ENCODE measurements at places on chromosomes 3 and 15. TPM values are rescaled to one million over a fixed set of nuclear protein-coding genes. Genes with fewer than 3 reads are reported as not detected.

Gene KLHL18
- total RNA-seq = 47.6 TPM

Gene TATDN2
- total RNA-seq = 19.8 TPM

DNA sequence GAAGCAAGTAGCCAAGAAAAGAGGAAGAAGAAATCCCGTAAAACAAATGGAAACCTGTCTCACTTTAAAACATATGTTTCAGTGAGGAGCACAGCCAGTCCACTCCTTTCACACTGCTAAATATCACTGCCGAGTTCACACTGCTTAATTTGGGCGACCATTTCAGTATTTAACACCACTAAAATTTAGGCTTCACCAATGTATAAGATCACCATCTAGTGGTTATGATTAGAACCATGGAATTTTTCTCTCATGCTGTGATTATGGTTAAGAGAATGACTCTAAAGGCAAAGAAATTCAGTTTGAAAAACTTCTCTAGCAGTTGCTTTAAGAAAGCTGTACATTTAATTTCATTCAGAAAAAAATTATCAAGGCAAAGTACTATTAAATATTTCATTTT is 16.6 kb downstream of the SLC4A7 start:
- no peak for DNase-seq

DNA sequence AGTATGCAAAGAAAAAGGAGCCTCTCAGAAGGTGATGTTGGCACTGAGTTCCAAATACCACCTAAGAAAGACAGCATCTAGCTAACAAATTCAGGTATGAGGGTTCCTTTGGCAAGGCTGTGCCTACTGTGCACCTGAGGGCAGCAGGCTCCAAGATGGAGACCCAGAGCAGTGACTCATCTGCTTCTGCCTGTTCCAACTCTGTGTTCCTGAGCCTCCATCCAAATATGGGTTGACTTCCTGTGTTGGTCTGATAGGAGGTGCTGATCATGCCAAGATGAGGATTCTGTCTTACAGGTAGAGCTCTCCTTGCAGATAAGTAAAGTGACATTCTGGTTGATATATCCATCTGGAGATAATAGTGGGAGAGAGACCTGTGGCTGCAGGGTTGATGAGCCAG is 26.0 kb downstream of the SV2B start:
- no peak for DNase-seq

- DNase-seq = peak; percentile 62
Measured at GRCh38 chr3:10551821-10552630, 46.6 kb upstream of the ATP2B2 start.
